ENCODE measurements at places on chromosomes 4 and X.

DNA sequence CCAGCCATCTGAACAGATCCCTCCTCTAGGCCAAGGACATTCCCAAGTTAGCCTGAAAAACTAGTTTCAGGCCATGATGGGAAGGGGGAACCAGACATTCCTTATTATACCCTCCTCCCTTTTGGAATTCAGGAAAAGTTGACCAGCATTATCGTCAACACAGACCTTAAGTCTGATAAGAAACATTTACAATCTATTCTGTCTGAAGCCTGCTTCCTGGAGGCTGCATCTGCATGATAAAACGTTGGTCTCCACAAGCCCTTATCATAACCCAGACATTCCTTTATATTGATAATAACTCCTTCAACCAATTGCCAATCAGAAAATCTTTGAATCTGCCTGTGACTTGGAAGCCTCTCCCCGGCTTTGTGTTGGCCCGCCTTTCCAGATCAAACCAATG is 44.3 kb downstream of the EFHC2 start:
- DNase-seq = no peak

DNA sequence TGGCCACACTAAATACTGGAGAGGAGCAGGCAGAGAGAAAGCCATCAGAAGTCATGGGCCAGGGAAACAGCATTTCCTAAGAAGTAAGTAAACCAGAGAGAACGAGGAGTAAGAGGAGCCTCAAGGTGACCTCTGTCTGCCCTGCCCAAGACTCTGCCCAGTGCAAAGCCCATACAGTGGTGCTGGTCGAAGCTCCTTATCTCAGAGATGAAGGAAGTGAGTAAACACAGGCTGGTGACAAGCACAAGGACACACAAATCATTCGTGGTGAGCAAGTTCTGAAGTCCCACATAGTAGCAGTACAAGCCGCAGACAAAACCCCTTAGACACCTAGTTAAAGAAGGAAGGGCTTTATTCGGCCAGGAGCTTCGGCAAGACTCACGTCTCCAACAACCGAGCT is 62.7 kb downstream of the DCTD start:
- no peak for DNase-seq

GRCh38 chr4:97942137-97942536 is 201.1 kb downstream of the STPG2 start:
- DNase-seq = no peak

DNA sequence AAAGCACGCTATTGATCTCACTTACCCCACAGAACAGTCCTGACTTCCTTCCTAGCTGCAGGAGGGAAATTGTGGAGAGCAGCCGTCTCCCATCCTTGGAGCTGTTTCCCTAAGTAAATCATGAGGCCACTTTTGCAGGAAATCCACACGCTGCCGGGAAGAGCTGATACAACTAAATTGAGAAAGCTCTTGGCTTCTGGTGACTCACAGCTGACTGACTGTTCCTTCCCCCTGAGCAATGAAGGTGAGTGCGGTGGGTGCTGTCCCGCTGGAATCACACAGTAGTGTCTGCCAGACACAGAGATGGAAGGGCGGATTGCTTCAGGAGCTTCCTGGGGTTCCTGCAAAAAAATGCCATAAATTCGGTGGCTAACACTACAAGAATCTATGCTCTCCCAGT is 268.9 kb downstream of the ASMT start:
- DNase-seq = no peak

GRCh38 chr4:158197194-158197776 is 13.0 kb upstream of the TMEM144 start:
- DNase-seq = no peak

- no peak for DNase-seq
These were observed 319.0 kb downstream of the STK32B start for GRCh38 chr4:5370286-5370685.

DNA sequence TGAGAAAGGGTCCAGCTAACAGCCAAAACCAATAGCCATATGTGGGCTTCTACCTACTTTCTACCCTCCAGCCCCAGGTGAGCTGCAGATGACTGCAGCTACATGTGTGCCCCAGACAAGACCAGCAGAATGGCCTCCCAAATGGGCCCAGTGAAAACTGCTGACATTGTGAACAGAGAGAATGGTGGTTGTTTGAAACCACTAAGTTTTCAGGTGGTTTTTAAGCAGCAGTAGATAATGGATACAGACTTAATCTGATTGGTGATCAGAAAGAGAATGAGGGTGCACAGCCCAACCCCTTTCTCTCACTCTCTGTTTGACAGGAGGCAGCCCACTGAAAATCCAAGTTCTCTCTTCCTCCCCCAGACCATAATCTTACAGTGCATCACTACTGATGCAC is 42.5 kb upstream of the BBS12 start:
- no peak for DNase-seq

- DNase-seq = no peak
These were observed 124.1 kb upstream of the TBL1X start for GRCh38 chrX:9340598-9341290.

DNA sequence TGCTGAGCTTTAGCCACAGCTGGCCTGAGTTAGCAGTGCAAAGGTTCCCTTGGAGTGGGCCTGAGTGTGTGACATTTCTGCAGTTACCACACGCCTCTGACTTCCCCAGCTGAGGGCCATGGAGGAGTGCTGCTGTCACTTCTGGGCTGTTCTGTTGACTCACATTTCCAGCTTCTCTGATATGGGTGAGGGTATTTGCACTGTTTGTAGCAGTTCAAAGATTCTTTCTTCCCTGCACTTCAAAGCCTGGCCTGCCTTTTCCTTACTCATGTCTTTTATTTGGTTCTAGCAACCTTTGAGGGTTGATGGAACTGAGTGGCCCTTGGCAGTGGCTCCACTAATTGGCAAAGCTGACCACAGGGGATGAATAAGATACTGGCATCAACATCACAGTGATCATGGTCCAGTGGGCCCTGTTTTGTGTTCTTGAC is 26.4 kb upstream of the SCML1 start:
- DNase-seq = no peak

DNA sequence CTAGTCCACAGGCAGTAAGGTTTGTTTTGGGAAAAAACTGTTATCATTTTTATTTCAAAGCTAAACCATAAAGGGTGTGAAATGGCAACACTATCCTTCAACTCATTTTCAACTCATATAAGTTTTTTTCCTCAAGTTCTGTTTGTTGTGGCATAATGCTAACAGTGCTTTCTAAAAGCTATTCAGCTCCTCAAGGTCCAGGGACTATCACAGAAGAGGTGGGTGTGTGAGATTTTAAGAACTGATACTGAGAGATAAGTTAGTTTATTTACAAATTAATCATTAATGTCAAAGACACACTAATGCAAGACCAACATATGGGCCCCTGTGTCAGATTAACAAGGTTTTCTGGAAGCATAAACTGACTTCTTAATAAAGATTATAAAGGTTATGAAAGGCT is 11.8 kb downstream of the UGT2B15 start:
- DNase-seq = no peak

- DNase-seq = no peak
These were observed 55.8 kb downstream of the CLCN5 start for GRCh38 chrX:49978176-49978575.

DNA sequence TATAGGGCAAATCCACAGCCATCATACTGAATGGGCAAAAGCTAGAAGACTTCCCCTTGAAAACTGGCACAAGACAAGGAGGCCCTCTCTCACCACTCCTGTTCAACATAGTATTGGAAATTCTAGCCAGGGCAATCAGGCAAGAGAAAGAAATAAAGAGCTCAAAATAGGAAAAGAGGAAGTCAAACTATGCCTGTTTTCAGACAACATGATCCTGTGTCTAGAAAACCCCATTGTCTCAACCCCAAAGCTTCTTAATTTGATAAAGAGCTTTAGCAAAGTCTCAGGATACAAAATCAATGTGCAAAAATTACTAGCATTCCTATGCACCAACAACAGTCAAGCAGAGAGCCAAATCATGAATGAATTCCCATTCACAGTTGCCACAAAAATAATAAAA is 160.3 kb downstream of the CXXC4 start:
- DNase-seq = no peak

GRCh38 chr4:177010418-177010817 is 217.7 kb upstream of the VEGFC start:
- no peak for DNase-seq

DNA sequence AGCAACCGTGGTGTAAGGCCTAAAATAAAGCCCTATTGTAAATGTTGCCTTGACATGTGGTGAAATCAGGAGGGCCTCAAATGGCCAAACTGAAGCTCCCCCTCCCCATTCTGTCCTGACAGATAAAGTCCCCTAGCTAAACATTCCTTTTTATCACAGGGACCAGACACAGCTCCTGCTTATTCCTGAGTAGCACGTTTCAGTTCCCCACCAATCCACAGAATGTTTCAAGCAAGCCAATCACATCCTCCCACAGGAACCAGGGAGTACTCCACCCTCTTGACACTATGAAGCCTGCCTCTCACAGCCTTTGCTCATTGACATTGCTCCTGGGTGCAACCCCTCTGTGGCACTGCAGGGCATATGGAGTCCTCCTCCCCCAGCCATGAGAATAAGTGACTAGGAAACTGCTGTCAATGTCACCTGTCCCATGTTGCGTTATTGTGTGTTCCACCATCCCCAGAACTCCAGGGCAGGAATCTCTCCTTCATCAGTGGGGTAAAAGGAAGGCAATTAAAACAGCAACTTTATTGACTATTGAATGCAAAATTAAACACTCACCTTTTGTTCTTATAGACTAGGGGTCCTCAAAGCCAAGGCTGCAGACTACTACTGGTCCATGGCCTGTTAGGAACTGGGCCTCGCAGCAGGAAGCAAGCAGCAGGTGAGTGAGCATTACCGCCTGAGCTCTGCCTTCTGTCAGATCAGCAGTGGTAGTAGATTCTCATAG is 128.1 kb downstream of the COL25A1 start:
- DNase-seq = no peak

GRCh38 chr4:120843849-120844527 is 78.5 kb downstream of the PRDM5 start:
- DNase-seq = peak; percentile 63

DNA sequence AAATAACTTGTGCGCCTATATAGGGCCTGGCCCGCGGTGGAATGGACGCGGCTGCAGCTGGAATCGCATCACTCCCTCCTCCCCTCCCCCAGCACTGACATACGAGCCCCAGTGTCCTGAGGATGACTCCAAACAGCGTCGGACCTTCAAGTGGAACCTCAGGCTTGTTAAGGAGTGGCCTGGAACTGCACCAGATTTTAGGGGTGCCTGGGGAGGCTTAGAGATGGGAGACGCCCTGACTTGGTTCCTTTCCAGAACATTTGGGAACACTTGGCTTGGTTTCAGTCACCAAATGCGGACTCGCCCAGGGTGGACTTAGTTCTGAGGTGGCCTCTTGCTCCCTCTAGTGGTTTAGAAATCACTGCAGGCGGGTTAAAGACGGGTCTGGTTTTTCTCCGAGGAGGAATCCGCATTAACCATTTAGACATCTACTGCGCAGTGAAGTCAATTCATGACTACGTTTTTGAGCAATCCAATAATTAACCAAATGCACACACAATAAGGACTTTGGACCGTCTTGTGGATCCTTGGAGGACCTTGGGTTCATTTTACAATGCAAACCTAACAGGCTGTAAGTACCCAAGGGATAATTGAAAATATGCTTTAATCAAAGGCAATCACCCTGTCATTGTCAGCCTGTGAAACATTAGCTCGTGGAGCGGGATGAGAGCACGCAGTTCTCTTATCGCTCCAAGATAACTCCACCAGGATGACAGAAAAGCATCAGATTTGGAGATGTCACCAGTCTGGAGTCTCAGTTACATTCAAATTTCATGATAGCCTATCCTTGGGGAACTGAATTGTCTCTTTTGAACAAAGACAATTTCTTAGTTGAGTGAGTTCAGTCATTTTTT is 11.2 kb upstream of the PDGFRA start:
- DNase-seq = peak; percentile 60

- DNase-seq = no peak
These were observed 13.4 kb downstream of the RBMX start for GRCh38 chrX:136867096-136867491.

GRCh38 chr4:105400901-105401677 is 72.8 kb downstream of the PPA2 start:
- no peak for DNase-seq

GRCh38 chr4:37487668-37488067 is 198.5 kb downstream of the RELL1 start:
- no peak for DNase-seq

DNA sequence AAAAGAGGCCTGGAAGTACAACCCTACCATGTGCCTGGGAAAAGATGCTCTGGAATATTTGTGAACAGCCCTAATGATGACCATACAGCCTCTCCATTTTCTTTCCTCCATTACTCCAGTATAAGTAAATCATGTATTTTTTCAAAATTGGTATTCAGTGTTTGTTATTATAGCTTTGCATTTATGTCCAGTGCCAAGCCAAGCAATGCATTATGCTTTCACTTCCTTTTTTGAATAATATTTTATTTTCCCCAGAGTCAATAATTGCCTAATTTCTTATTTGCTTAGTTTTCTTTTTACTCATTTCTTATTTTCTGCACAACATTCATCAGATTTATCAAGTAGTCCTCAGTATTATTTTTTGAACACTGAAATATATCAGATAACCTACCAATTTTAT is 49.3 kb upstream of the EOLA2 start:
- no peak for DNase-seq

- DNase-seq = no peak
These were observed 3.6 kb downstream of the IL9R start for GRCh38 chrX:156001001-156001666.

- peak; percentile 8 for DNase-seq
These were observed 213.4 kb upstream of the LNX1 start for GRCh38 chr4:53804719-53805118.

DNA sequence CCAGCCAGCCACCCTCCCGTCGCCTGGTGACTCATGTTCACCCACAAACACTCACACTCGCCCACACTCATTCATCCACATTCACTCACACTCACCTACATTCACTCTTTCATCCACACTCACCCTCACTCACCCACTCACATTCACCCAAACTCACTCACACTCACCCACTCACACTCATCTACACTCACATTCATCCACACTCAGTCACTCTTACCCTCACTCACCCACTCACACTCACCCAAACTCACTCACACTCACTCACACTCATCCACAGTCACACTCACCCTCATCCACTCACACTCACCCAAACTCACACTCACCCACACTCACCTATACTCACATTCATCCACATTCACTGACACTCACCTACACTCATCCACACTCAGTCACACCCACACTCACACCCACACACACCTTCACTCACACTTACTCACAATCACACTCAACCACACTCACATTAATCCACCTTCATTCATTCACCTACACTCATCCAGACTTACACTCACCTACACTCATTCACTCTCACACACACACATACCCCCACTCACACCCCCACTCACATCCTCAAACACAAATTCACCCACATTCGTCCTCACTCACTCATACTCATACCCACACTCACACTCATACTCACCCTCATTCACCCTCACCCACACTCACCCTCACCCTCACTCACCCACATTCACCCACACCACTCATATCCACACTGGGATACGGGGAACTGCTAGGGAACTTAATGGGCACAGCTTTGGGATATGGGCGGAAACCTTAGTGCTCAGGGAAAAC is 2221.6 kb upstream of the AGA start:
- no peak for DNase-seq

Data from WERI-Rb-1 (cell line).